HEK293T (cell line): ENCODE measurements at places on chromosomes 7 and 10.
A peak's percentile ranks its signal among the peaks of the same experiment; 100 is the strongest.

DNA sequence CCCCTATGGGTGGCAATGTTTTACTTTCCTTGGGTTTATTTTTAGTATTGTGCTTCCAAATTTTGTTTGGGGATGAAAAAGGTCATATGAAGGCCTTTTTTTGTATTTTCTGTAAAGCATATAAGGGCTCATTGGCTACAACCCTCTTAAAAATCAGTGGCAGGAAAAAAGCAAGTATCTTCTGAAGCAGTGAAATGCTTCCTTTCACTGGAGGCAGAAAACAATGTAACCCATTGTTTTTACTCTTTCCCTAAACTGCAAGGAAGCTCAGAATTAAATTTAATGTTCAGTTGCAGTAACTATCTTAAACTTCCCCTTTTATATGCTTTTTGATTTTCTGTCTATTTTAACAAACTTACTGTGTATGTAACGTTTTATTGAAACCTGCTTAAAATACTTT is 148.7 kb upstream of the LYZL1 start:
- DNase-seq = no peak

GRCh38 chr7:102304668-102305067 is 18.0 kb downstream of the SH2B2 start:
- DNase-seq = no peak

DNA sequence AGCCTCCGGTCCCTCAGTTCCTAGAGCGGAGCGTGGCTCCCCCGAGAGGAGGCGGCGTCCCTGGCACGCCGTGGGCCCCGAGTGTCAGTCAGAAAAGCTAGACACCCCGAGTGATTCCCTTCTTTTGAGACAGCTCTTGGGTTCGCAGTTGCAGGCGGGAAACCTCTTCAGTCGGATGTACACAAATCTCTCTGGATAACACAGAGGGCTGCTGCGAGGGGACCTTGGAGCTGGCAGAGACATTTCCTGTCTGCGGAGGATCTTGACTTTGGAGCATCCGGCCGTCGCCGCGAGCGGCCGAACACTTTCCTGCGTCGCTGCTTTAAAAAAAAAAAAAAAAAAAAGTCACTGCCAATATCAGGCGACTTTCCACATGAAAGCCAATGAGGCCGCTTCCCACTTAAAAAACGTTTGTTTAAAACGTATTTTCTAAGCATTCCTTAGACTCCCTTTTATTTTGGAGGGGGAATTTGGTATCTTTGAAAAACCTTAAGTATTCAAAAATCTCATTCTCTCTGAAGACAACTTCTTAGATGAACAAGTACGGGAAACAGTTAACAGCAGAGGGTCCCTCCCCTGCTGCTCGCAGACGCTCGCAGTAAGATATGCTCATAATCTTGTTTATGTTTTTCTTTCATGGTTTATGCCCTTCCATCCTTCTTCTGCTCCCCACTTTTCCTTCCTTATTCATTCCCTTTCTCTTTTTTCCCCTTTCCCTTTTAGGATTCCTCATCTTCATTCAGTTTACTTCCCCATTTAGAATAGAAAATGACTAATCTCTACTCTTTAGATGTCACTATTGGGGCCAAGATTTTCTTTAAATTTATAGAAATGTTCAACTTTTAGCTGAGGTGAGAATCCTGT is 10.0 kb downstream of the HHEX start:
- peak; percentile 67 for DNase-seq

DNA sequence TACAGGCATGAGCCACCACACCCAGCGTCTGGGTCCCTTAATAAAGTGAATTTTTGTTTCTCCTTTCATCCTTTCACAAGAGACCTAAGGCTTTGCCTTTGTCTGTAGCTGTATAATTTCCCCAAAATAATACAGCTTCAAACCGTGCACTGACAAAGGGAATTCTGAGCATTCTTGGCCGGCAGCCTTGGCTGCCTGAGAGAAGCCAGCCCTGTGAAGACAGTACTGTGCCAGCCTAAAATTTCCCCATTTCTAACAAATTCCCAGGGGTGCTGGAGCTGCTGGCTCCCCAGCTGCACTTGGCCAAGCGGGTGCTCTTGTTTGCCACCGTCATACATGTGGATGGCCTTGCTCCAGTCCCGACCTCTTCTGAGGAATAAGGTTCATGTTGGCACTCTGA is 106.2 kb downstream of the ZMYND11 start:
- no peak for DNase-seq
